ENCODE measurements at places on chromosomes 5 and 9.

GRCh38 chr5:58755397-58755796 is 172.5 kb downstream of the RAB3C start:
- no peak for DNase-seq

- no peak for DNase-seq
Measured at GRCh38 chr5:150013931-150014330, 13.4 kb downstream of the HMGXB3 start.

- no peak for DNase-seq
Measured at GRCh38 chr5:57316798-57317327, 143.0 kb downstream of the GPBP1 start.

GRCh38 chr5:132059696-132060500 is 557 bp upstream of the IL3 start:
- DNase-seq = no peak

DNA sequence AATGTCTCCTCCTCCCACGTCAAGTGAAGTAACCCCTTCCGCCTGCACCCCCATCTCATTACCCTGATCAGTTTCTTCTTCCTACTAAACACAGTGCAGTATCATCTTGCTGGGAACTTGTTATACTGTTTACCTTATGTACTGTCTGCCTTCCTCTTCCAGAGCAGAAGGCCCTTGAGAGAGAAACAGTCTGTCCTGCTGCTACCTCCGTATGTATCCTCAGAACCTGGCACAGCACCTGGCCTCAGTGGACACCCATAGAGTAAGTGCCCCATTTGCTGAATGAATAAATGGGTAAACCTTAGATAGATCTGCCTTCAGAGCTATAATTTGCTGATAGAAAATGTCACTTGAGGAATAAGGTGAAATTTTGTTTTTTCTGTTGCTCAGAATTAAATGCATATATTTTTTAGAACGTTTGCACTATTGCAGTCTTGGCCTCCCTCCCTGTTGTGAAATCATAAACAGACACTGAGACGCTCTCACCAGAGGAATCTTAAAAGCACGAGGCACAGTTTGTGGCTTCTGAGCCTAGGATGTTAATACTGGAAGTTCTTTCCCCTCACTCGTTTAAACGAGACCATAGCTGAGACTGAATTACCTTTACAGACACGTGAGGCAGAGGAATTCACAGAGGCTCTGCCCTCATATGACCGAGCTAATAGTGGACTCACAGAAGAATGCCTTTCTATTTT is 223.1 kb upstream of the DAP start:
- no peak for DNase-seq

GRCh38 chr9:13049223-13049622 is 230.3 kb downstream of the MPDZ start:
- no peak for DNase-seq

GRCh38 chr5:144774197-144774596 is 603.5 kb downstream of the KCTD16 start:
- no peak for DNase-seq

GRCh38 chr9:72751541-72751940 is 201.3 kb downstream of the ALDH1A1 start:
- no peak for DNase-seq

DNA sequence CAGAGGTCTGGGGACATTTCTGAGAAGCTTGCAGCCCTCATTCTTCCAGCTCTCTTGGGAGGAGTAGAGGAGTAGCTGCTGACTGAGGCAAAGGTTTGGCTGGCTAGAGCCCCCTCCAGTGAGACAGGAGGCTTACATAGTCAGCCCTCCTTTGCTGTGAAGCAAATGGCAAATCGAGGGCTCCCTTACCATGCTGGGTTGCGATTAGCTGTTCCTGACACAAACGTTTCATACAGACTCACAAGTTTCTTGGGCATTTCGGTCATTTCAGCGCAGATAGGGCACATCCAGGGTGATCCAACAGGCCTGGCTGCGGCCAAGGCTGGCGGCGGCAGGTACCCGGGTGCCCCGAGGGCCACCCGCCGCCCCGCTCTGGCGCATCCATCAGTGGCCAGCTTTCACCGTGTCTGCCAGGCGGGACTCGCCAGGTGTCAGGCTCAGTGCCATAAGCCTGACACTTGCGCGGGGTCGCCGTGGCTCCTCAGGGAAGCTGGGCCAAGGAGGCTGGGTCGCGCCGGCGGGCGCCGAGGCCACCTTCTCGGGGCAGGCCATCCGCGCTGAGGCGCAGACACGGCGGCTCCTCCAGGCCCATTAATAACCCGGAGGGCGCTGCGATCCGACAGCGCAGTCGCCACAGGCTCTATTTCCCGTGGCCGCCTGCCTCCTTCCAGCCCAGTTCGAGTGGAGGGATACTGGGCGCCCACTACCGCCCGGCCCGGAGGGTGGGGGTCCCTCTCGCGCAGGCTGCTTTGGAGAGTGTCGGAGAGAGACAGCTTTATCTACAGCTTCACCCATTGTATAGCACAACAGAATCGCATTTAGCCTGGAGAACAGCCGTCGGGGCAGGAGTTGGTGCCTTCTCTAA is 9.1 kb downstream of the PRDM6 start:
- no peak for DNase-seq

GRCh38 chr5:135271533-135272310 is 127.3 kb downstream of the MACROH2A1 start:
- no peak for DNase-seq

DNA sequence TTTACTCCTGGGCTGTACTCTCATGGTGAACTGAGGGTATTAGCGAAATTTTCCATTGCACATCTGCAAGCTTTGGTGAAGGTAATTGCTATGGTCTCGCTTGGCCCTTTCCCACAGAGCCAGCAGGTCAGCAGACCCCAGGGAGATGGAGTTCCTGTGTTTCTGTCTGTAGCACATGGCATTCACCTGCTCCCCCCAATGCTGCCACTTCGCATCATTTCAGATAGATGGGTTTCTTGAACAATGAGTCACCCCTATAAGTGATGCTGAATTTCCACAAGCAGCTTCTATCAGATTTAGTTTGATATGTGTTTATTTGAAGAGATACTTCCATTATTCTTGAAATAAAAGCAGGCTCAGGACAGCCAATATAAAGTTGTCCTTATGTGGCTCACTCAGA is 117.8 kb downstream of the ERCC6L2 start:
- DNase-seq = no peak

- DNase-seq = no peak
Measured at GRCh38 chr9:92406477-92406876, 2.1 kb upstream of the OGN start.

GRCh38 chr5:11415751-11416150 is 488.5 kb downstream of the CTNND2 start:
- no peak for DNase-seq

DNA sequence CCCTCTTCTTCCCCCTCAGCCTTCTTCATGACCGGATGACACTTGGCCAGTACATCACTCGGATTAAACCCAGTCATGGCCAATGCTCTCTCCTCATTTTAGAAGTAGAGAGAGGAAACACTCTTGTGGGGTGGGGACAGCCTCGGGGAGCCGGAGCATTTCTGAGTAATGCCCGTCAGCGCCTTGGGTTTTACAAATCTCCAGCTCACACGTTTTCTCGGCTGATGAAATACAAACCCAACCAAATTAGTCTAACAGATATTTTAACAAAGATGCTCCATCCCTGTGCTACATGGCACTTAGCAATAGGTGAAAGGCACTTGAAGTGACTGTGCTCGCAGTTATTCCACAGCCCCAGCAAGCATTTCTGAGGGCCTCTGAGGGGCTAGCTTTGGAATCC is 51.7 kb downstream of the ZNF366 start:
- DNase-seq = no peak

DNA sequence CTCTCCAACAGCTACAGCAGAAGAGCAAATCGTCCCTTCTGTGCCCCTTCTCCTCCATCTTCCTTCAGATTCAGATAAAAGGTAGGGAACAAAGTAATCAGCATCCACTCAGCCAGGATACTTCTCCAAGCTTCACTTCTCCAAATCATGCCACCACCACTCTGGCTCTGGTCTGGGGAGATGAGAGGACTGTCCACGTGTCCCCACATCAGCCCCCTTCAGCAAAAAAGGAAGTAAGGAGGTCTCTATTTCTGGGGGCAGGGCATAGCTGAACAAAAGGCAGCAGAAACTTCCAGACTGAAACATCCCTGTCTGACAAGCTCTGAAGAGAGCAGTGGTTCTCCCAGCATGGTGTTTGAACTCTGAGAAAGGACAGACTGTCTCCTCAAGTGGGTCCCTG is 116.9 kb downstream of the C5orf15 start:
- no peak for DNase-seq

DNA sequence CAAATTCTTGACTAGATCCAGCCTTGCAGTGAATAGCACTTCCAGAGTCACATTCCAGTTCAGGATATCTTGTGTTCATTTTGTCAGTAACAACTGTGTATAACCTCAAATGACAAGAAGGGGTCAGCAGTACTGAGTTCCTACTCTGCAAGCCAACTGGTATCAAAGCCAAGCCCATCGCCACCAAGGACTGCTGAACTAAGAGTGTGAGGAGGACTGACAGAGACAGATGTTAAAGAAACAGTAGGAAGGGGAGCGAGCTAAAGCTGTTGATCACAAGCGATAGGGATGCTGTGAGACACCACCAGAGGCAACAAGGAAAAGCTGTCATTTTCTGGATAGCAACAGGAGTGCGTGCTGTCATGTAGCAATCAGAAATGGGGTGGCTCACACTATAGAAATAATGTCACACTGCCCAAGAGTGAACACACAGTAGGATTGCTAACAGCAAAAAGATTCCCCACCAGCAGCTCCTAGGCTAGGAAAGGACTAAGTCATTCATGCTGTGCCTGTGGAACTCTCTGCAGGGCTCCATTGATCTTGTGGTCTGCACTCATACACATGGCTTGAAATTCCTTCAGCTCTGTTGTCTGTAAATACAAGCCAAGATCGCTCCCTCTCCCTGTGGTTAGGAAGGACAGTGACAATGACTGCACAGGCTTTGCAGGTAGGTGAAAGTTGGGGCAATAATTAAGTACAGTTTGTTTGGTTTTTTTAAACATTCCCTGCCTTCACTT is 658.6 kb downstream of the NR2F1-AS1 start:
- DNase-seq = no peak

DNA sequence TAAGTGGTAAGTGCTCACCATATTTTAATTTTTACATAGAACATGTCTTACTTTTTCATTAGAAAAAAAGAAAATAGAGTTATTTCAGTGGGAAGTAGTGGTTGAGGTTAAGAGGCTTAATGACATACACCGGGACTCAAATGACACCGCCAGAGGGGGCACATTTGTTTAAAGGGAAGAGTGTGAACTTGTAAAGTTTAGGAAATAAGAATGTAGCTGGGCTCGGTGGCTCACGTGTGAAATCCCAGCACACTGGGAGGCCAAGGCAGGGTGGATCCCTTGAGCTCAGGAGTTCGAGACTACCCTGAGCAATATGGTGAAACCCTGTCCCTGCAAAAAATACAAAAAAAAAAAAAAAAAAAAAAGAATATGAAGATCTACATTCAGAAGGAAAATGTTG is 43.4 kb upstream of the TNFAIP8 start:
- no peak for DNase-seq

DNA sequence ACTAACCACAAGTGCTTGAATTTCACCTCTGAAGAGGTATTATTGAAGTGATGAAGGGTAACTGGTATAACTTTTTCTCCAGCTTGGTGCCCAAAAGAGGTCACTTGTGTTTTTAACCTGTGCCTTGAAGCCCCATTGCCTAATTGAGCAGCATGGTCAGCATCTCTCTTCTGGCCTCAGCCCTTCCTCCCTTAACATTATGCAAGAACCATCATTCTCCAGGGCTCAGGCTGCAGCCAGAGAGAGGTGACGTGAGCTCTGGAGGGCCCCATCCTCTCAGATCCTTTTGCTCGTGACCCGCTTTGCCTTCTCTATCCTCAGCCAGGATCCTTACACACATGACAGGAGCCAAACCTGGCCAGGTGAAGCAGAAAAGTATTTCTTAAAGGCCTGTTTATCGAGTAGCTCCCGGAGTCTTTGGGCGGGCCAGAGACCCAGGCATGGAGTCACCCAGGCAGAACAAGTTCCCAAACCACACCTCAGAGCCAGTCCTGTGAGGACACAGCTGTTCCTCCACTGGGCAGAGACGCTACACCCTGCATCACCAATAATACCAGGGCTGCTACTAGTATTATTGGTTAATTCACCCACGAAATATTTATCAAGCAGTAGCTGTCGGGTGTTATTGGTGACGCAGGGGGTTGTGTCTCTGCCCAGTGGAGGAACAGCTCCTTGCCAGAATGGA is 29.6 kb upstream of the BOD1 start:
- DNase-seq = no peak

DNA sequence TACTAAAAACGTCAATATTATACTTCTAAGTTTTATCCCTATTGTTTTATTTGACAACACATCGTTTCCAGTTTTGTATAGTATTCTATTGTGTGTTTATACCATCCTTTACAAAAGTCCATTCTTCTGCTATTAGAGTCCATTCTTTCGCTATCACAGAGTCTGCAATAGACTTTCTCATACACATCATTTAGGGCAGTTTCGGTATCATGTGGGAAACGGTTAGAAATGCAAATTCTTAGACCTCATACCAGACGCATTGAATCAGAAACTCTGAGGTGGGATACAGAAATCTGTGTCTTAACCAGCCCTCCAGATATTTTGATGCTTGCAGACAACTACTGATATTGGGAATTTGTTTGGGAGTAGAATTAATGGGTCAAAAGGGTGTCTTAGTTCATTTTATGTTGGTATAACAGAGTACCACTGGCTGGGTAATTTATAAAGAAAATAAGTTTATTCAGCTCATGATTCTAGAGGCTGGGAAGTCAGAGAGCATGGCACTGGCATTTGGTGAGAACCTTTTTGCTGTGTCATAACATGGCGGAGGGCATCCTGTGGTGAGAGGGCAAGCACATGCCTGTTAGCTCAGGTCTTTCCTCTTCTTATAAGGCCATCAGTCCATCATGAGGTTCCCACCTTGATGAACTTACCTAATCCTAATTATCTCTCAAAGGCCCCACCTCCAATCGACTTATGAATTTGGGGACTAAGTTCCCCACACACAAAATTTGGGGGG is 21.1 kb downstream of the CARTPT start:
- no peak for DNase-seq

- no peak for DNase-seq
Measured at GRCh38 chr5:98750693-98751092, 22.8 kb upstream of the RGMB start.

GRCh38 chr5:160367885-160368284 is 2.5 kb downstream of the C1QTNF2 start:
- no peak for DNase-seq

GRCh38 chr5:61625681-61626621 is 293.9 kb downstream of the ZSWIM6 start:
- no peak for DNase-seq

DNA sequence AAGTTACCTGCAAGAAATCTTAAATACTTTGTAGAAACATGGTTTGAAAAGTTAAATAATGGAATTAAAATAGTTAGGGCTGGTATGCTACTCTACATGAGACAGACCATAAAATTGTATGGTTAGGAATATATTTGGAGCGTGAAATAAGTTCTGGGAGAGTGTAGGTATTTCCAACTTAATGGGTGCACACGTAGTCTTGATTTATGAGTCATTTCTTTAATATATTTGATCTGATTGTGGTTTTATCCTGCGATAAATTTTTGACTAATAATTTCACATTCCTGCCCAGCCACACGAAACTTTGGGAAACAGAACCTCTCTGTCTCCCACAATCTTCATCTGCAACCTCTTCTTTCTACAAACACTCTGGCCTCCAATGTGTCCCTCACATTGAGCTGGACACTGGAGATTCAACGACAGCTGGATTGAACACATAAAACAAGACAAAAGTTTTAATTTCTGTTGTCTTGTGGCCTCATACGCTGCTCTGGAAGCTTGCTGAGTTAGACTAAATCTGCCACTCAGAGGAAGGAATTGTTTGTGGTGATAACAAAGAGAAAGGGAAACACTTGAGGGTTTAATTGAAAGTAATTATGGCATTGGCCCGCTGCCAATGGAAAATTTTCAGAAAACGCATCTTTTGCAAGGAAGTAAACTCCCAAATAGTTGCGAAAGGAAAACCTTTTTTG is 201.8 kb upstream of the ZNF608 start:
- DNase-seq = no peak
